HS-5 (cell line): ENCODE measurements at places on chromosomes 3 and 15.

DNA sequence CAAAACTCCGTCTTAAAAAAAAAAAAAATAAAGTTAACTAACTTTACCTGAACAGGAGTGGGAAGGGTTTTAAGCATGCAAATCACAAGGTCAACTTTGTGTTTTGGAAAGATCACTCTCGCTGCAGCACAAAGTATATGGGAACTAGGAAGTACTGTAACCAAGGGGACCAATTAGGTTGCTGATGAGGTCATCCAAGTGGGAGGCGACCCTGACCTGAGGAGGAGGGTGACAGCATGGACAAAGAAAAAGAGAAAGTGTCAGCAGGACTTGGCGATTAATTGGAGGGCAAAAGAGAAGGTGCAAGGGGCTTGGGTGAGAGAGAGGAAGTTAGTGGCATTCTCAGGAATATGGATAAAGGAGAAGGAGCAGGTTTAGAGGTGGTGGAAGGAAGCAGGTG lies 89.5 kb upstream of the ZBED2 start:
- no peak for DNase-seq

GRCh38 chr3:138066383-138066782 lies 49.0 kb downstream of the DZIP1L start:
- DNase-seq, result no peak

- DNase-seq, result no peak
Observed at GRCh38 chr15:44527241-44527640, 9.7 kb upstream of the EIF3J start.

- no peak for DNase-seq
Observed at GRCh38 chr15:47813748-47814384, 96.6 kb downstream of the SEMA6D start.

- DNase-seq, result no peak
Observed at GRCh38 chr3:158847452-158847821, 45.6 kb downstream of the MFSD1 start.

DNA sequence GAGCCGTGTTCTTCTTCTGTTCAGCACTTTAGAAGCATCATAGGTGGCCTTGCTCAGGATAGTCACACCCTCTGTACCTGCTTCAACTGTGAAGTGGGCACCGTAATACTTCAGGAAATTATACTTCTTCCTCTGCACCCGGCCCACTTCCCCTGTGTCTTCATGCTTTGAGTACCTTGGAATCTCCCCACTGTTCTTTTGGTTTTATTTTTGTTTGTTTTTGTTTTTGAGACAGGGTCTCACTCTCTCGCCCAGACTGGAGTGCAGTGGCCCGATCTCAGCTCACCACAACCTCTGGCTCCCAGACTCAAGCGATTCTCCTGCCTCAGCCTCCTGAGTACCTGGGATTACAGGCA lies 1.7 kb downstream of the P2RY14 start:
- no peak for DNase-seq

GRCh38 chr15:72599855-72600464 lies 54.5 kb upstream of the GOLGA6B start:
- DNase-seq, result peak; percentile 20

DNA sequence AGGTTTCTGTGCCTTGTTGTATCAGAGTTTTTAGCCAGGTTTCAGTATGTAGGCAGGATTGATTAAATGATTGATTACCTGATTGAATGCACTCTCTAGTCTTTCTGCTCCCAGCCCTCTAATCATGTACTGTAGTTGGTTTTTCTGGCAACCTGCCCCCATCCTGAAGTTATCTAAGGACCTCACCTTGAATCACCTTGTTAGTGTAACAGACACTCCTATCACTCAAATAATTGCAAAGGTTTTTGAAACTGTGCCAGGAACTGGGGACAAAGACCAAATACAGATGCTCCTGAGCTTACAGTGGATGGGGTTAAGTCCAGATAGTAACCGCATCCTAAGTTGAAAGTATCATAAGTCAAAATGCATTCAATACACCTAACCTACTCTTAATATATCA lies 141.5 kb upstream of the EIF1B start:
- DNase-seq, result no peak

- DNase-seq, result no peak
Observed at GRCh38 chr15:95304151-95304946, 1026.2 kb upstream of the NR2F2 start.
